ENCODE measurements at places on chromosomes 5 and 9.

DNA sequence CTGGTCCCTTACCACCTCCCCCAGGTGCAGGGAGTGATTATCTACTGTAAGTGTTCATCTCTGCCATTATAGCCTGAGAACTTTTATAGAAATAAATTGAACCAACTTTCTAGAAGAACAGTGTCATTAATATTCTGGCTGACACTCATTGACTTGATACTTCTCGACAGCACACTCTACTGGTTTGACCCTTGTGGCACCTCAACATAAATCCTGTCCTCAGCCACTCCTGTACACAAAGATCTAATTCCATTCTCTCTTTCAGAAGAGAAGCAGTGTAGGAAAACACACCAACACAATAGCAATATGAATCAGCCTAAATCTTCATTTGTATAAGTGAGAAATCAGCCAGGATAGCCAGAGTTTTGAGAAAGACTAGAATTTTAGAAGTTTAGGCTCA, 417.7 kb downstream of the TAF11L14 start:
- DNase-seq = no peak

DNA sequence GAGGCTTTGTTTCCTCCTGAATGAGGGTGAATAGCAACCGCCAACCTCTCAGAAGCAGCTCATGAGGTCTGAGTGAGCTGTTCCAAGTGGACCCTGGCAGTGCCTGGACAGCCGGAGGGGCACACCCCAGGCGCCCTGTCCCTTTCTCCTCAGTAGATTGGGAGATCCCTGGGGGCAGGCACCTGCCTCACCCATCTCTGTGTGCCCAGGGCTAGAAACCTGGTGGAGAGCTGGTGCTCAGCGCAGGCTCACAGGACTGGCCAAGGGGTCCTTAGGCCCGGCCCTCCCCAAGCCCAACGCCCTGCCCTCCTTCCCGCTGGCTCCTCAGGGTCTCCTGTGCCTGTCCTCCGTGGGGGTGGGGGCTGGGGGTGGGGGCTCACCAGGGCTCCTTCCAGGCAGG, 14.9 kb upstream of the MAPK9 start:
- DNase-seq = no peak

- no peak for DNase-seq
These were observed 1.3 kb downstream of the MOB3B start for GRCh38 chr9:27528076-27528885.

DNA sequence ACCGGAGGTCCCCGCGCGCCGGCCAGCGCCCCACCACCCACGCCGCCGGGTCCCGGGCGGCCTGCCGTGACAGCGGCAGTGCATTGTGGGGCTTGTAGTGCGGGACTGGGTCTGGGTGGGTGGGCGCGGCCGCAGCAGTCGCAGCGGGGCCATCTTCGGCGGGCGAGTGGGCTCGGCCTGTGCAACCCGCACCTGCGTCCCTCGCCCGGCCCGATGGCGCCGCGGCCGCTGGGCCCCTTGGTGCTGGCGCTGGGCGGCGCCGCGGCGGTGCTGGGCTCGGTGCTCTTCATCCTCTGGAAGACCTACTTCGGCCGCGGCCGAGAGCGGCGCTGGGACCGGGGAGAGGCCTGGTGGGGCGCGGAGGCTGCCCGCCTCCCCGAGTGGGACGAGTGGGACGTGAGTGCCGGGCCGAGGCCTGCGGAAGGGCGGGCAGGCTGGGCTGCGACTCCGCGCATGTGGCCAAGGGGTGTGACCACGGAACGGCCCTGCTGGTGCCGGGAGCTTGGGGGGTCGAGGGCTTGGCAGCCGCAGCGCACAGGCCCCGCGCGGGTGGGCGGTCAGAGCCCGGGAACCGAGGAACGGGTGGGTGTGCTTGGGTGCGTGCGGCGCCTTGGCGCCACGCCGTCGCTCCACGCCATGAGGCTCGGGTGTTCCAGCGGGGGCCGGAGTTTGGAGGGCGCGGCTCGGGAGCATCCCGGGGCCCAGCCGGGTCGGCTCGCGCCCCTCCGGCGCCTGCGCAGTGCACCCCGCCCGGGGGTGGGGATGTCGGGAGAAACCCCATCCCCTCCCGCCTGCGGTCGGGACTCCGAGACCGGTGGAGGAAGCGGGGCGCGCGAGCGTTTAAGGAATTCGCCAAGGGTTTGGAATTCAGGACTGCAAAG, at the start of gene ARL10:
TSS of gene ARL10 (plus strand) at position 137 of the 881 bp plus-strand sequence. CDS start at position 214, 77 bp downstream.
- DNase-seq = no peak

DNA sequence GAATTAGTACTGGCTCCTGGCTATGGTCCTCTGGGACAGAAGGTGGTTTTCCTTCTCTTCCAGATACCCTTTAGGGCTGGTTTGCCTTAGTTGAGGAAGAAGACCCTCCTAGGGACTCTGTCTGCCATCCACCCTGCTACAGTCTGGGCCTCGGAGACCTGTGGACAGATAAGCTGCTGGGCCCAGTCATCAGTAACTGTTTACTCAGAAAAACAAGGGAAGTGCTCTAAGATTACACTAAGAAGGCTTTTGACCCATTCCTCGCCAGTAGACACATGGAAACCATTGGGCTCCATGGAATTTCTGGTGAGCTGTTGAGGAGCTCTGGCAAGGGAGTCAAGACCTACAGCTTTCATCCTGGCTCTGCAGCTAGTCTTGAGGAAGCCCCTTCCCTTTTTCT, 31.2 kb downstream of the LARP1 start:
- no peak for DNase-seq

DNA sequence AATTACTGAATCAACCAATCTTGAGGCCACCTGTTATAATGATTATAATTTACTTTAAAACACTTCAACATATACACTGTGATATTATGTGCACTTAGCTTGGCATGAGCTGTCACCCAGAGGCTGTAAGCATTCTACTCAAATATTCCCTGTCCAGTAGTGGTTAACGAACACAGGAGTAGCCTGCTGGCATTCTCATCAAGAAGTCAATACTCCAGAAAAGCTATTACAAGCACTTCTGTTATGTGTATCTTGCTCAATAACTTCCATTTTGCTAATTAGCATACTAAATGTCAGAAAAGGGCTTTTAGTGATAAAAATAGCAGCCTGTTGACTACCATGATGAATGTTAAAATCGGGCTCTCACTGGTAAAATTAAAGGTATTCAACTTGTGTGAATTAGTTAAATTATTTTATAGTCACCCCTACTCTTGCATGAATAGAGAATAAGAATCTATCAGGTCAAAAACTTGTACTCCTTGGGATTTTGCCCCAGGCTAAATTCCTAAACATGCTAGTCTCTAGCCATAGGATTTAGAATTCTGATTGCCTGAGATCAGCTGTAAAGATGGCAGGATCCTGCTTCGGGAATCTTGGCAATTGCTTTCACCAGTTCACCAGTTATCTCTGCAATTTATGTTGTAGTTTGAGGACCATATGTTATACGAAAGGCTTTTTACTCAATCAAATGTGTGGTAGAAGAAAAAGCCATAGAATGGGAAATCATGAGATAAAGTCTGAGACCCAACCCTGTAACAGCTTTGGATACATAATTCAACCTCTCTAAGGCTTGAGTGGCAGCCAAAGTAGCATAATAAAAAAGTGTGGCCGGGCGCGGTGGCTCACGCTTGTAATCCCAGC, 43.4 kb upstream of the PAM start:
- DNase-seq = no peak

DNA sequence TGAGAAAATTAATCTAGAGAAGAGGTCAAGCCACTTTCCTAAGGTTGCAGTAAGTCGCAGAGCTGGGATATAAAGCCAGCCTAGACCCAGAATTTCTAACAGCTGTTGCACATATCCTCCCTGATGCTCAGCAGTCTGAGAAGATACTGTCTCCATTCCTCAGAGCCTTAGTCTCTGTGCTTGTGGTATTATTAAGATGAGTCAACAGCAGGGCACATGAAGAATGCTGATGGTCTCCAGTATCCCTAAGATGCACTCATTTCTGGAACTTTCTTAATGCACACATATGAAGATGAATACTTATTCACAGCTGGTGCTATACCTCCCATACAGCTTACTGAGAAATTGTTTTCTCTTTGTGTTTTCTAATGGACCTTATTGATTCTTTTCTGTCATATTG, 32.5 kb downstream of the SGCD start:
- DNase-seq = no peak

DNA sequence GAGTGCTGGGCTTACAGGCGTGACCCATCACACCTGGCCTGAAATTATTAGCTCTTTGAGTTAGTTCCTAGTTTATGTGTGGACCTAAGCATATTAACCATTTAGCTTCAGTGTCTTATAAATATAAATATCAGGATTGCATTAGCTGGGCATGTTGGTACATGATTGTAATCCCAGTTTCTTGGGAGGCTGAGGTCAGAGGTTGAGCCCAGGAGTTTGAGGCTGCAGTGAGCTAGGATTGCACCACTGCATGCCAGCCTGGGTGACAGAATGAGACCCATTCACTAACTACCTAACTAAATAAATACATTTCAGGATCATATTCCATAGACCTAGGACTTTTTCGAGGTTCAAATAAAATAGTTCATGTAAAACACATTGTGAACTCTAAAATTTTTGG, 129.8 kb downstream of the VPS13A start:
- DNase-seq = no peak

DNA sequence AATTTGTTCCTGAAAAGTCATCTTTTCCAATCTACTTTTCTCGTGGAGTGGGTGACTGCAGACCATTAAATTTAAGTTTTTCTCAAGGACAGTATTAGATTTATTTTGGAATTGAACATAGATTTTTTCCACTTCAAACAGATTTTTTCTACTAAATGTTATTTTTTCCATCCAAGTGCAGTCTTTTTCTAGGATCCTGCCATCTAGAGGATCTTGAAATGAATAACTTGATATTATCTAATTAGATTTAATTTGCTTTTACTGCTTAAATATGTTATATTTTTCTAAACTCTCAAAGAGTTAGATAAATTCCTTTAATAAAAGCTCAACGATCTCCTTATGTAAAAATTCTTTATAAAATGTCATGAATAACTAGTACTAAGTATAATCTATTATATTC, 136.9 kb upstream of the PRR16 start:
- no peak for DNase-seq

GRCh38 chr5:80540691-80541090, 29.4 kb downstream of the ANKRD34B start:
- no peak for DNase-seq

GRCh38 chr5:101664071-101664791, 631.9 kb downstream of the SLCO4C1 start:
- no peak for DNase-seq

DNA sequence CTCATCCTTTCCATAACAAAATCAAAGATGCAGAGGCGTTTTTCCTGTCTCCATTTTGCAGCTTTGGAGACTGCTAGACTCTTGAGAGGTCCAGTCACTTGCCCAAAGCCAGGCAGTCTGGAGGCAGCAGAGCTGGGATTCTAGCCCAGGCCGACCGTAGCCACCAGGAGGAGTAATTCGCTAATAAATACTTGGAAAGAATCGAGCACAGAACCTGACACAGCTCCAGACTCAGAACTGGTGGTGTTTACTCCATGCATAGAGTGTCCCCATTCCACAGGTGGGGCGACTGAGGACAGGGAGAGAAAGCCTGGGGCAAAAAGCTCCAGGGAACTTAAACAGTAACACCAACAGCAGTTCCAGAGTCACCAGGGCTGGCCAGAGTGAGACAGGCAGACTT, 10.7 kb upstream of the CERCAM start:
- no peak for DNase-seq

DNA sequence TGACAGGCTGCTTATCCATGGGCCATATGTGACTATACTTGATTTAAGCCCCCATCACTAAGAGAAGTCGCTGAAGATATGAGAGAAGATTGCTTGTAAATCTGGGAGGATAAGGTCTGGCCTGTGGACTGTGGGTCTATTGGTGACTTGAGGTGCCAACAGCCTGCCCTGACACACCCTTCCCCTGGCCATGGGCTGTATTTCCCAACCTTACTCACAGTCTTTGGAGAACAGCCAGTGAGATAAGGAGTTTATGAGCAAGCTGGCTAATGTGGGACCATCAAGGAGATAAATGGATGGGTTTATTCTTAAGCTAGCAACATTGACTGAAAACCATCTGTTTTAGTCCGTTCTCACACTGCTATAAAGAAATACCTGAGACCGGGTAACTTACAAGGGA, 231.3 kb downstream of the ZSWIM6 start:
- DNase-seq = no peak

DNA sequence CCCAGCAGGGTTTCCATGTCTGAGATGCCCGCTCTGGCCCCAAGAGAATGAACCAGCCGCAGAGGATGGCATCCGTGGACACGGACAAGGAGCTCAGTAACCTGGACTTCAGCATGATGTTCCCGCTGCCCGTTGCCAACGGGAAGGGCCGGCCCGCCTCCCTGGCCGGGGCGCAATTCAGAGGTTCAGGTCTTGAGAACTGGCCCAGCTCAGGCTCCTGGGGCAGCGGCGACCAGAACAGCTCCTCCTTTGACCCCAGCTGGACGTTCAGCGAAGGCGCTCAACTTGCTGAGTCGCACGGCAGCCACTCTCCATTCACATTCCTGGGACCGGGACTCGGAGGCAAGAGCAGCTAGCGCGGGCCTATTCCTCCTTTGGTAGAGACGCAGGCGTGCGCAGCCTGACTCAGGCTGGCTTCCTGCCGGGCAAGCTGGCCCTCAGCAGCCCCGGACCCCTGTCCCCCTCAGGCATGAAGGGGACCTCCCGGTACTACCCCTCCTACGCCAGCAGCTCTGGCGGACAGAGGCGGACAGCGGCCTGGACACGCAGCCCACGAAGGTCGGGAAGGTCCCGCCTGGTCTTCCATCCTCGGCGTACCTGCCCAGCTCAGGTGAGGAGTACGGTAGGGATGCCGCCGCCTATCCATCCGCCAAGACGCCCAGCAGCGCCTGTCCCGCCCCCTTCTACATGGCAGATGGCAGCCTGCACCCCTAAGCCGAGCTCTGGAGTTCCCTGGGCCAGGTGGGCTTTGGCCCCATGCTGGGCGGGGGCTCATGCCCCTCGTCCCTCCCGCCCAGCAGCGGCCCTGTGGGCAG, 74.4 kb downstream of the INSL6 start:
- DNase-seq = no peak

- no peak for DNase-seq
These were observed 37.4 kb upstream of the ZNF608 start for GRCh38 chr5:124783794-124784193.

DNA sequence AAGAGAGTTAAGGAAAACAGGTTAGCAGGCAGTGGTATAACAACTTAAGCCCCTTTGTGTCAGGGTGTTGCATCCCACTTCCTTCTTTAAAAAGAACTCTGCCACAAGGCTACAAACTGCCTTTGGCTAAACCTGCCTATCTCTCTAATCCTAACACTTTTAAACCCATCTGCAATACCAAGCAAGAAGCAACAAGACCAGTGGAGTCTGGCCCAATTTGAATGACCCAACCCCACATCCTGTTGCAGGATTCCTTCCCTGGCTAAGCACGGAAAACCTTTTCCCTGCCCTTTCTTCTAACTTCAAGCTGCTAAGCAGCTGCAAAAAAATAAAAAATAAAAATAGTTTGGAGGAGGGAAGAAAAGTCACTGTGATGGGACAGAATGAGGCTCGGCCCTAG, 27.1 kb downstream of the ABCA1 start:
- no peak for DNase-seq

GRCh38 chr5:178153530-178154340, at the start of gene NHP2:
Gene NHP2 (minus strand): TSS chr5:178153885. CDS start chr5:178153817, 68 bp downstream.
- DNase-seq = peak; percentile 81

DNA sequence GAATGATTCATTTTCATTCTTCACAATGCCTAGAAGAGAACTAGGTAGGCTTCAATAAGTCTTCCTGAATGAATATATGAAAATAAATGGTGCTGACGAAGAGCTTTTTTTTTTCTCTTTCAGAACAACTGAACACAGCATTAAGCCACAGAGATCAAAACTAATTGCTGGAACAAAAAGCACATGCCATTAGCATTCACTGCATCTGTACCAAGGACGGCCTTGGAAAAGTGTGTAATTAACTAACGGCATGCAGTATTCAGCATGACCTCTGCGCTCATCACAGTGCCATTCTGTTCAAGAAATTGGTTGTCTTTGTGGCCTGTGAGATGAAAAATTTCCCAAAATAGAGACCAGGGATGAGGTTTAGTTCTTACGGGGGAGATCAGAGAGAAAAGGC, 99.3 kb downstream of the NUDT12 start:
- DNase-seq = no peak
